ENCODE measurements at places on chromosomes 3 and 15. TPM values are rescaled to one million over a fixed set of nuclear protein-coding genes. Genes with fewer than 3 reads are reported as not detected.

Gene OR5K4
- total RNA-seq = not detected

Gene STAC
- 2.1 TPM for total RNA-seq

Gene PROS1
- total RNA-seq = 109 TPM

Gene TTLL13
- total RNA-seq = 0.09 TPM

Gene DIPK2A
- total RNA-seq = 162 TPM

Gene PYGO1
- total RNA-seq = 21.2 TPM

Gene NECTIN3
- 53.9 TPM for total RNA-seq

Gene IFT80
- total RNA-seq = 61.0 TPM

Gene PFKFB4
- 6.1 TPM for total RNA-seq

Gene RHCG
- not detected for total RNA-seq

Gene PLA2G4B
- 0.49 TPM for total RNA-seq

Gene SGO1
- 14.5 TPM for total RNA-seq

Gene IL5RA
- total RNA-seq = not detected

Gene MINAR1
- total RNA-seq = 0.98 TPM

Gene XCR1
- total RNA-seq = not detected

Gene CRABP1
- total RNA-seq = not detected

Gene VWA5B2
- 0.72 TPM for total RNA-seq

Gene SH2D7
- not detected for total RNA-seq

Gene C3orf20
- not detected for total RNA-seq

Gene CHRNA5
- 1.6 TPM for total RNA-seq

Gene TRH
- 2.5 TPM for total RNA-seq

Gene CERS3
- total RNA-seq = not detected

Gene SLC28A2
- not detected for total RNA-seq

Gene LXN
- total RNA-seq = 152 TPM

Gene UROC1
- not detected for total RNA-seq

Gene CYP1A2
- not detected for total RNA-seq

Gene PATL2
- 0.72 TPM for total RNA-seq

Gene CDCP1
- 32.8 TPM for total RNA-seq

Measured in fibroblast of the aortic adventitia (primary cell).